ENCODE measurements at places on chromosomes 16 and 17. TPM values are rescaled to one million over a fixed set of nuclear protein-coding genes. Genes with fewer than 3 reads are reported as not detected.

DNA sequence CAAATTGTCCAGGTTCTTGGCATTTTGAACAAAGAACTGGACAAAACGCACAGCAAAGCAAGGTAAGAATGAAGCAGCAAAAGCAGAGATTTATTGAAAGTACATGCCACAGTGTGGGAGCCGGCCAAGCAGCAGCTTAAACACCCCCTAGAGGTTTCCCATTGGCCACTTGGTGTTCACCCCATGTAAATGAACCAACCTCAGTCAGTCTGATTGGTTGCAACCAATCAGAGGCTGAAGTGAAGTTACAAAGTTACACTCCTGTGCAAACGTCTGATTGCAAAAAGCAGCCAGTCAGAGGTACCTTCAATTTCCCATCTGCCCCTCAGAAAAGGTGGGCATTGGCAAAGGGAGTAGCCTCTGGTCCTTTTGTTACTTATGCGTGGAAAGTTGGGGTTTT lies 8.8 kb upstream of the ZNF263 start:
- DNase-seq: no peak

- DNase-seq: no peak
Observed at GRCh38 chr17:79842136-79842655, 3.0 kb upstream of the CBX4 start.

- no peak for DNase-seq
Observed at GRCh38 chr17:30343796-30344195, 9.9 kb upstream of the TMIGD1 start.

DNA sequence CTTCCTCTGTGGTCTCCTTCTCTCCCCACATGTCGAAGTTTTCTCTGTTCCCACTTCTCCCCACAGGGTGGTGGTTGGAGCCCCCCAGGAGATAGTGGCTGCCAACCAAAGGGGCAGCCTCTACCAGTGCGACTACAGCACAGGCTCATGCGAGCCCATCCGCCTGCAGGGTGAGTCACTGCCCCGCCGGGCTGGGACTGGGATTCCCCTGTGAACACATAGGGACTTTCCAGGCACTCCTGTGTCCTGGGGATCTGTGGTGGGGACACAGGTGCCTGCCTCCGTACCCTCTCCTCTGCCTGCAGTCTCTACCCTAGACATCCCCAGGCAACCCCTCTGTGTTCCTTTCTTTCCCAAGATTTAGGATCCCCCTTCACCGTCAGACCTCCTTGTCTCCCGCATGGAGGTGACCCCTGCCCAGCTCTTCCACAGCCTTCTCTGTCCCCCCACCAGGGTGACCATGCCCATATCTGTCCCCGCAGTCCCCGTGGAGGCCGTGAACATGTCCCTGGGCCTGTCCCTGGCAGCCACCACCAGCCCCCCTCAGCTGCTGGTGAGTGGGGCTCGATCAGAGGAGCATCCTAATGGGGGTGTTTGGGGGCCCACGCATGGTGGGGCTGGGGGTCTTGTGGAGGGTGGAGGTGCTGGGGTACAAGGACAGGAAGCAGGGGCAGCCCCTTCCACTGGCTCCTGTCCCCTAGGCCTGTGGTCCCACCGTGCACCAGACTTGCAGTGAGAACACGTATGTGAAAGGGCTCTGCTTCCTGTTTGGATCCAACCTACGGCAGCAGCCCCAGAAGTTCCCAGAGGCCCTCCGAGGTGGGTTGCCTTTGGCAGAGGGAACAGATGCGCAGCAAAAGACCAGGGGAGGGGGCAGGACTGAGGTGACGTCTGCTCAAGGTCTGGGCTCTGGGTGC lies 5.8 kb downstream of the ITGAM start:
- no peak for DNase-seq

DNA sequence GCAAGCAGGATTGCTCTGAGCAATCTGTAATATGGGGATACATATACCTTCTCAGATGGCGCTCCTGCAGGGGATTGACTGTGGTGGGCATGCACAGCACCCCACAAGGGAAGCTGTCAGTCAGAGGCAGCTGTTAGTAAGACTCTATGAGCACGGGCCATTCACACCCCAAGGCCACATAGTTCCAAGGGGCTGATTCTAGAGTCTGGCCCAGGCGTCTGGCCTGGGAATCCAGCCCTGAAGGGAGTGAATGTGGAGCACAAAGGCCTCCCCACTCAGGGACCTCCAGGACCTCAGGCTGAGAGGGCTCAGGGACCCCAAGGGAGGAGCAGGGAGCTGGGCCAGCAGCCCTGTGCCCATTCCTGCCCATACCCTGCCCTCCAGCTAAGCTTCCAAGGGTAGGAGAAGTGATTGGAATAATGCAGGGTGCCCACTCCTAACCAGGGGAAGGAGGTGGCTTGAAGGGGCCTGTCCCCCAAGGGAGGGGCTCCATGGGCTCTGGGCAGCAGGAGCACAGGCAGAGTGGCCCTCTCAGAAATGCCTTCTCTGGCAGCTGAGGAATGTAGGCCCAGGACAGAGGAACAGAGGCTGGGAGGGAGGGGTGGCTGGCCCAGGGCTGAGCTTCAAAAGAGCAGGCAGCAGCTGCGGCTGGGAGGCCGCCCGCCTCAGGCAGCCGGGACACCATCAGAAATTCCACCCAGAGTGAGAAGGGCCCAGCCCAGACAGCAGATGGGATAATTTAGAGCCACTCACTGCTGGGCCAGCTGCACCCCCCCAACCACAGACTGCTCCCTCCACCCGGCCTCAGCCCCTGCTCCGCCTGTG lies 48.9 kb upstream of the MRPS23 start:
- DNase-seq: peak; percentile 80

The NOS2 gene
- 0.20 TPM for total RNA-seq
